ENCODE measurements at places on chromosomes 7 and 10.

DNA sequence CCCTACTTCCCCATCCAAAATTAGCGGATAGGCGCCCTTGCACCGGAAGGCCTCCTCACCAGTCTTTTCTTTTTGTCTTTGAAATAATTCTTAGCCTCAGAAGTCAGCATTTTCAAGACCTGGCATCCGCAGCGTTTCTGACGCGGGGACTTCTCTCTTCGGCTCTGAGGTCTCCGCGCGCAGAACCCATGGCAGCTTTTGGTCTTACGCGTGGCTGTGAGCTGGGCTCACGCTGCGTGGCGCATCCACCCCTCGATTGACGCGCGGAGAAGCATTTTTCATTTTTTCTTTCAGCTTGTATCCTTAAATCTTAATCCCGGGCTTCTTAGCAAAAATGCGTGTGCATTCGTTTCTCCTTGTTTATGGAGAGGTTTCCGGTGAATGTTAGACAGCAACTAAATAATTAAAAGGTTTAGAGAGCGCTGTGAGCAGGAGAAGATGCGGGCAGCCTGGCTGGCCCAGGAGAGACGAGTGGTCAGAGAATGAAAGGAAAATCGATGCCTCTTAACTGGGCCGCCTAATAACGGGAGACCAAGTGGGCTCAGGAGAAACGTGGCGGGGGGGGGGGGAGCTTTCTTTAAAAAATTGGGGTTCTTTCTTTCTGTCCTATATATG is 2.0 kb upstream of the GATA3 start:
- H3K27ac ChIP-seq, result no peak overlapping the region
- peaks cover 74% of the 10 kb centered on the region for H3K4me1 ChIP-seq
- peaks cover 90% of the 10 kb centered on the region for H3K27me3 ChIP-seq
- H3K36me3 ChIP-seq, result no peaks in the 10 kb centered on the region
- DNase-seq, result peak; percentile 45

DNA sequence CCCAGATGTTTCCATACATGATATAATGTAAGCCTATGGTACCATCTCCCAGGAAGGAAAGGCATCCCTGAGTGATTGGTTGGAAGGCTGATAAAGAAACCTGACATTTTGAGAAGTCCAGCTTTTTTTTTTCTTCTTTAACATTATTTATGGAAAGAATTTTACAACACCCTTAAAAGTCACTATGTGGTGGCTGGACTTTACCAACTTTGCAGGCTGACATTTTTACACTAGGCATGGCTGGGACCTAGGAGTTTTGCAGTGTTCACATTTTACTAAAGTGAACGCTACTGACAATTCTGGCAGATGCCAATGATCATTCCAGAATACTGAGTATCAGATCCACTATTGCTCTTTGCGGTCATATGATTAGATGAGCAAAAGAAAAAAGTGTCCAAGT is 239.9 kb downstream of the GLI3 start:
- H3K4me3 ChIP-seq, result no peak overlapping the region
- peaks cover 47% of the 10 kb centered on the region for H3K4me1 ChIP-seq
- DNase-seq, result no peak
- H3K36me3 ChIP-seq, result peaks cover 6% of the 10 kb centered on the region
- H3K27ac ChIP-seq, result no peak overlapping the region
- H3K27me3 ChIP-seq, result no peaks in the 10 kb centered on the region

DNA sequence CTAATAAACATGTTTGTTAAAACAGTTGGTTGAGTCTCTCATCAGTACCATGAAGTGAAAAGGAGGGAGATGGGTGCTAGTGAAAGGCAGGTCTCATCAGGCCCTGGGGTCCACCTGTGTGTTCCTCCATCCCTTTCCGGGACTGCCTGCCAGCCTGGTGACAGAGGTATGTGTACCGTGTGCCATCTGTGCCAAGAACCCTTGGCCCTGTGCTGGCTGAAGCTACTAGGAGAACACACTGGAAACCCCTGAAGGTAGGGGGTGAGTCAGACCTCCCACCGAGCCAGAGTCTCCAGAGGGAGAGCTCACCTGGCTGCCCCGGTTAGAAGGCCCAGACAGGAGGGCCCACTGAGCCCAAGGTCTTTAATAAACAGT is 2.3 kb downstream of the DDIT4 start:
- peaks cover 25% of the 10 kb centered on the region for H3K36me3 ChIP-seq
- peak overlapping the region; percentile 94 for H3K4me3 ChIP-seq
- H3K4me1 ChIP-seq, result peaks cover 33% of the 10 kb centered on the region
- H3K27ac ChIP-seq, result peak overlapping the region; percentile 97

GRCh38 chr7:121286742-121287734 is 41.8 kb upstream of the WNT16 start:
- H3K27ac ChIP-seq, result no peak overlapping the region
- H3K36me3 ChIP-seq, result no peaks in the 10 kb centered on the region
- no peaks in the 10 kb centered on the region for H3K27me3 ChIP-seq
- no peaks in the 10 kb centered on the region for H3K4me1 ChIP-seq

GRCh38 chr10:27568196-27569175 is 64.4 kb downstream of the RAB18 start:
- no peaks in the 10 kb centered on the region for H3K4me1 ChIP-seq
- no peak overlapping the region for H3K4me3 ChIP-seq
- no peaks in the 10 kb centered on the region for H3K36me3 ChIP-seq
- H3K27ac ChIP-seq, result no peak overlapping the region
- no peak for DNase-seq

- no peaks in the 10 kb centered on the region for H3K36me3 ChIP-seq
- DNase-seq, result no peak
- H3K4me3 ChIP-seq, result no peak overlapping the region
- no peaks in the 10 kb centered on the region for H3K4me1 ChIP-seq
- H3K27me3 ChIP-seq, result no peaks in the 10 kb centered on the region
Measured at GRCh38 chr10:11602358-11602757, 9.1 kb downstream of the USP6NL start.

DNA sequence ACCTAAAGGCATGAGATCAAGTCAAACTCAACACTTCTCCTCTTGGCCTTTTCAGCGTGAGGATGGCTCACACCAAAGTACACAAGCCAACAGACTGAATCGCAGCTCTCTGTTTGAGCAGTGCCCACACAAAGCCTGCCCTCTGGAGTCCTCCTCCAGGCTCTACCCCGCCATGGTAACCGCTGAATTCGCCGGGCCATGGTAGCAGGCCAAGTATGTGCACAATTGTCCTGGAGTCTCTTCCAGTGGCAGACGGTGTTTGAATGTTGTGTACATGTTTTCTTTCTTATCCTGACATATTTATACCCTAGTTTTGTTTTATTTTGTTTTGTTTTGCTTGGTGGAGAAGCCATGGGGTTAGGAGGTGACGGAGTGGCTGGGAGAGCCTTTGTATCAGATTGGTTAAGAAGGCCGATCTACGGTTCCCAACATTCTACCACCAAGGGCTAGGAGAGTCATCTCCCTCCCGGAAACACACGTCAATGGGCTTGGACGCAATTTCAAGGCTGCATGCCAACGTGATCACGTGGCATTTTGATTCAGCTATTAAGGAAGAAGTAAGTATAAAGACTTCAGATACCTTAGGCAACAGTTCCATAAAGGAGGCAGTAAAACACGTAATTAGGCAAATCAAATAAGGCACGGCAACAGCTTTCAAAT is 12.1 kb upstream of the SHH start:
- H3K27ac ChIP-seq, result no peak overlapping the region
- peaks cover 50% of the 10 kb centered on the region for H3K27me3 ChIP-seq
- no peak for DNase-seq

DNA sequence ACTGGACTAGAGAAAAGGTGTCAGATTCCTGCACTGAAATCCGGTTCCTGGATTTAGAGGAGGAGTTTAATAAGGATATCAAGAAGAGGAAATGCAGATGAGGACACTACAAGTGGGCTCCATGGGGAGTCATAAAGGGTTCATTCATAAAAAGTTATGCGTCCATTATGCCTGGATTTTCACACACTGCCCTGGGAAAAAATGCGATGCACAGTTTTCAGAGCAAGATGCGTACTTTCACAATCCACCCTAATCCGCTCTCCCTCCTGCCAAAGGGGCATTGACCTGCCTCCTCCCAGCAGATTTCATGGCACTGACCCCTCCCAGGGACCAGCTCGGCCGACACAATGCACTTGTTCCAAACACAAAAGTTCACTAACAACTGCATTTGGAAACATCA is 42.2 kb upstream of the OPALIN start:
- H3K4me3 ChIP-seq, result no peak overlapping the region
- no peaks in the 10 kb centered on the region for H3K4me1 ChIP-seq
- peaks cover 51% of the 10 kb centered on the region for H3K27me3 ChIP-seq
- peak; percentile 7 for DNase-seq
- no peaks in the 10 kb centered on the region for H3K36me3 ChIP-seq

DNA sequence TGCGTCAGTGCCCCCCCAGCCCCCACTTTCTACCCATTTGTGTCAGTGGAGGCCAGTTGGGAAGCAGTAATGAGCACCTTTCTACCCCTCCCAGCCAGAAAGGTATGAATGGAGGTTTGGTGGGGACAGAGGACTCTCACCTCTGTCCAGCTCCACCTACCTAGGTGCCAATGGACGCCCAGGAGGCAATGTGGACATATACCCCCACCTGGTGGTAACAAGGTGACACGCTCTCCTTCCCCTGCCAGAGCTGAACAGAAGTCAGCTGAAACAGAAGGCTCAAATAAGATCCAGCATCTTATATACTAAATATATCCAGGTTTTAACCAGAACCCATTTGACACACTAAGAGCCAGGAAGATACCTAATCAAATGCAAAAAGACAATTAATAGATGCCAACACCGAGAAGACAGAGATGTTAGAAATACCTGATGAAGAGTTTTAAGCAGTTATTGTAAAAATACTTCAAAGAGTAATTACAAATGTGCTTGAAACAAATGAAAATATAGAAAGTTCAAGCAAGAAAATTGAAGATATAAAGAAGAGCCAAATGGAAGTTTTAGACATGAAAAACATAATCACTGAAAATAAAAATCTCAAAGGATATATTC is 18.4 kb upstream of the SORCS3 start:
- peaks cover 16% of the 10 kb centered on the region for H3K27me3 ChIP-seq
- H3K4me3 ChIP-seq, result no peak overlapping the region
- no peak overlapping the region for H3K27ac ChIP-seq
- H3K36me3 ChIP-seq, result no peaks in the 10 kb centered on the region
- DNase-seq, result no peak

GRCh38 chr10:1736972-1737221 is 428 bp downstream of the ADARB2 start:
- H3K4me3 ChIP-seq, result peak overlapping the region; percentile 34
- no peaks in the 10 kb centered on the region for H3K36me3 ChIP-seq
- H3K27ac ChIP-seq, result no peak overlapping the region
- DNase-seq, result no peak
- H3K4me1 ChIP-seq, result peaks cover 16% of the 10 kb centered on the region
- peaks cover 78% of the 10 kb centered on the region for H3K27me3 ChIP-seq

DNA sequence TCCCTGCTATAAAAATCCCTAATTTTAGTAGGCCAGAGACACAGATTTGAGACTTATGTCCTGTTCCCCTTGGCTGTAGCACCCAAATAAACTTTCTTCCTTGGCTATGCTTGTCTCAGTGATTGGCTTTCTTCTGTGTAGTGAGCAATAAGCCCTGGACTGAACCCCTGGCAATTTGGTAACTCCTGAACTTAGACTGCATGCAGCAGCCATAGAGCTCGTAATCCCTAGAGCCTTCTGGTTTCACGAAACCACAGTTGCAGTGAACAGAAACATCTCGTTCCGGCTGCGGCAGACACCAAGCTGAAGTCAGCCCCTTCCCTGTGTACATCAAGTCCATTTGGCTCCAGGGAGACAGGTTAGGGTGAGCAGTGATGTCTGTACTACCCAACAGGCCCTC is 172.2 kb downstream of the LYZL1 start:
- H3K27ac ChIP-seq, result no peak overlapping the region
- DNase-seq, result no peak
- H3K36me3 ChIP-seq, result peaks cover 76% of the 10 kb centered on the region
- no peak overlapping the region for H3K4me3 ChIP-seq
- H3K27me3 ChIP-seq, result no peaks in the 10 kb centered on the region

GRCh38 chr7:155131090-155131489 is 61.0 kb downstream of the HTR5A start:
- H3K4me3 ChIP-seq, result no peak overlapping the region
- DNase-seq, result no peak
- no peaks in the 10 kb centered on the region for H3K36me3 ChIP-seq
- no peaks in the 10 kb centered on the region for H3K27me3 ChIP-seq
- no peaks in the 10 kb centered on the region for H3K4me1 ChIP-seq

GRCh38 chr10:100204370-100204769 is 18.5 kb upstream of the ERLIN1 start:
- H3K27ac ChIP-seq, result no peak overlapping the region
- DNase-seq, result no peak
- no peaks in the 10 kb centered on the region for H3K27me3 ChIP-seq

DNA sequence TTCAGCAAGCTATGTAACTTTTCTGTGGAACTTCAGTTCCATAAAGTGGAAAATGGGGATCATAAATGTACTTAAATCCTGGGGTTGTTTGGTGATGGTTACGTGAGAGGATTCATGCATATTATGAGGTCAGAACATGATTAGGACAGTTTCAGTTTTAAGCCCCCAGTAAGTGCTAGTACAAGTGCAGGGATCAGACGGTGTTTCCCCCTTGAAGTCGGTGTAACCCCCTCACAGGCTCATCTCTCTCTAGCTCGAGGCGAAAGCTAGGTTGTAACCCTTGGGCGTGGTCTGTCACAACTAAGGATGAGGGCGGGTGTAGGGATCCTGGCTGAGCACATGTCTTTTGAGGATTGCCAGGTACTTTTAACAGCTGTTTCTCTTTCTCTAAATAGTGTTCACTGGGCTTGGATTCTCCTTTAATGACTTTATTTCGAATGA is 84.7 kb downstream of the SPAG6 start:
- H3K4me3 ChIP-seq, result no peak overlapping the region
- no peak for DNase-seq
- no peak overlapping the region for H3K27ac ChIP-seq
- H3K27me3 ChIP-seq, result peaks cover 18% of the 10 kb centered on the region
- no peaks in the 10 kb centered on the region for H3K36me3 ChIP-seq
- peaks cover 28% of the 10 kb centered on the region for H3K4me1 ChIP-seq

GRCh38 chr10:92800134-92800733 is 48.1 kb upstream of the EXOC6 start:
- no peak overlapping the region for H3K27ac ChIP-seq
- no peaks in the 10 kb centered on the region for H3K27me3 ChIP-seq
- no peaks in the 10 kb centered on the region for H3K36me3 ChIP-seq
- DNase-seq, result no peak
- H3K4me3 ChIP-seq, result no peak overlapping the region
- H3K4me1 ChIP-seq, result no peaks in the 10 kb centered on the region

DNA sequence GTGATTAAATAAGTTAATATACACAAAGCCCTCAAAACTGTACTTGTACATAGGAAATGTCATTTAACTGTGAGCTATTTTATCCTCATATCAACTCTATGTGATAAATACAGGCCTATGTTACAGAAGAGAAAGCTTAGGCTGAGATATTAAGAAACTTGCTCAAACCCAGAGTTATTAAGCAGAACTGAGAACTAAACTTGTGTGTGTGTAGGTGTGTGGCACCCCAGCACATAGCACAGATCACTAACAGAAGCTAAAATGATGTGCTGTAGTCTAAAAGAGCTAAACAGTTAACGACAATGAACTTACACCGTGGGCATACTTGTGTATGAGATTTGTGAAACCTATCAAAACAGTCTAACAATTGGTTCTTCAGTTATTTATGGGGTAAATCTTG is 34.5 kb downstream of the MTPN start:
- H3K4me3 ChIP-seq, result no peak overlapping the region
- H3K36me3 ChIP-seq, result peaks cover 10% of the 10 kb centered on the region
- H3K27me3 ChIP-seq, result no peaks in the 10 kb centered on the region
- no peak for DNase-seq
- H3K4me1 ChIP-seq, result peaks cover 10% of the 10 kb centered on the region

All from suprapubic skin (tissue), 4 donors.